ENCODE measurements at places on chromosomes 1 and 21.

DNA sequence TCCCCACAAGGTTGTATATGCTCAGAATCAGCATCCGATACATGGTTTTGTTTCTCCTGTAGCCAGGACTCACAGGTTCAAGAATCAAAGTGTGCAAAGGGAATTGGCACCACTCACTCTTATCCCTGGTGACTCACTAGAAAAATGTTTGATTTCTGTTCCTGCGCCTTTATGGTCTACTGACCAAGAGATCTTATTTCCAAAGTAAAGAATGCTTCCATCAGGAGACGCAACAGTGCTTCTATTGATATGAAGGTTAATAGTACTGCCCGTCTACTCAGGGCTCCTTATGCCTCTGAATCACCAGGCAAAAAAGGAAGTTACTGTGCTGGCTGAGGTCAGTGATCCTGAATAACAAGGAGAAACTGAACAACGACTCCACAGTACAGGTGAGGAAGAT is 1392.0 kb upstream of the PRMT6 start:
- DNase-seq = no peak

DNA sequence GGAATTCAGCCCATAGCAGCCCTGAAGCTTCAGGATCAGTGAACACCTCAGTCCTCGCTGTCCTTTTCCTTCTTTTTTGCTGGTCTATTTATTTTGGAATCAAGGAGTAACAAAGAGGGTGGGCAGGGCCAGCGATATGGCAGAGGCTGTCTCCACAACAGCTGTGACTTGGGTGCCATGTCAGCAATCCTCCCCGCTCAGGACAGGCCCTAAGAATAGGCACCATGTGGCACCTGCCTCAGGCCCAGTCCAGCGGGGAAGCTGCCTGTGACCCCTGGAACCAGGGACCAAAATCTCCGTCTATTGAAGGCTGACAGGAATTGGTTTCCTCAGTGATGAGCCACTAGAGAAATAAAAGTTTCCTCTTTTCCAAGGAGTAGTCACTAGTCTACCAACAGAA is 58.6 kb upstream of the TNR start:
- DNase-seq = no peak

- DNase-seq = peak; percentile 89
These were observed 1.0 kb upstream of the S100A2 start for GRCh38 chr1:153566414-153567371.

- no peak for DNase-seq
These were observed 87.7 kb downstream of the RAB3GAP2 start for GRCh38 chr1:220184506-220184905.

DNA sequence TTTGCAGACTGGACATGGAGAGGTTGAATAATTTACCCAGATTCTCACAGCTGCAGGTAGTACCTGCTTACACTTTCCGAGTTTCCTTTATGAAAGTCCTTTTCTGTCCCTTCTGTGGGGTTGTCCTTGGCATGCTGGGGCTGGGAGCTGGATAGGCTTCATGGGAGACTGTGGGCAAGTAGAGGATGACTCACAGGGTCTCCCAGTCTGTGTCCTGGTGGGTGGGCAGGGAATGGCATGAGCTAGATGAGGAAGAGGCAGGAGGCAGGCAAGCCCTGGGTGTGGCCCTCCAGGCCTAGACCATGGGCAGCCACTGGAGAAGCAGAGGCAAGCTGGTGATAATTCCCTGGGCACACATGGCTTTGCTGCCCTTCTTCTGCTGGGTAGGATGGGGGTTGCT is 80.6 kb downstream of the NAV1 start:
- DNase-seq = no peak

GRCh38 chr1:198873696-198874230 is 234.9 kb downstream of the PTPRC start:
- no peak for DNase-seq

- no peak for DNase-seq
These were observed 3.9 kb upstream of the ARHGAP30 start for GRCh38 chr1:161073474-161074121.

- no peak for DNase-seq
These were observed 141.7 kb downstream of the GALNT2 start for GRCh38 chr1:230208619-230209261.

- DNase-seq = no peak
These were observed 11.4 kb downstream of the SLC1A7 start for GRCh38 chr1:53130878-53131589.

- DNase-seq = no peak
These were observed 41.5 kb downstream of the LRRC3 start for GRCh38 chr21:44496564-44497550.

- no peak for DNase-seq
These were observed 1.0 kb downstream of the OLFML2B start for GRCh38 chr1:162022626-162023025.

DNA sequence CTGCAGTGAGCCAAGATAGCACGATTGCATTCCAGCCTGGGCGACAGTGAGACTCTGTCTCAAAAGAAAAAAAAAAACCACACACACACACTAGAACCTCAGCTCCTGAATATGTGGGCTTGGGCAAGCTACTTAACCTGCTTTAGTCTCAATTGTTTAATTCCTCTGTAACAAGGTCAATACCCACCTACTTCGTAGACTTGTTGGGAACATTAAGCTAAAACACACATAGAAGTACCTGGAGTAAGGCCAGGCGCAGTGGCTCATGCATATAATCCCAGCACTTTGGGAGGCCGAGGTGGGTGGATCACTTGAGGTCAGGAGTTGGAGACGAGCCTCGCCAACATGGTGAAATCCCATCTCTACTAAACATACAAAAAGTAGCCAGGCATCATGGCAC is 77.1 kb downstream of the CLSTN1 start:
- no peak for DNase-seq

- no peak for DNase-seq
These were observed 23.2 kb downstream of the MCOLN2 start for GRCh38 chr1:84973498-84974334.

DNA sequence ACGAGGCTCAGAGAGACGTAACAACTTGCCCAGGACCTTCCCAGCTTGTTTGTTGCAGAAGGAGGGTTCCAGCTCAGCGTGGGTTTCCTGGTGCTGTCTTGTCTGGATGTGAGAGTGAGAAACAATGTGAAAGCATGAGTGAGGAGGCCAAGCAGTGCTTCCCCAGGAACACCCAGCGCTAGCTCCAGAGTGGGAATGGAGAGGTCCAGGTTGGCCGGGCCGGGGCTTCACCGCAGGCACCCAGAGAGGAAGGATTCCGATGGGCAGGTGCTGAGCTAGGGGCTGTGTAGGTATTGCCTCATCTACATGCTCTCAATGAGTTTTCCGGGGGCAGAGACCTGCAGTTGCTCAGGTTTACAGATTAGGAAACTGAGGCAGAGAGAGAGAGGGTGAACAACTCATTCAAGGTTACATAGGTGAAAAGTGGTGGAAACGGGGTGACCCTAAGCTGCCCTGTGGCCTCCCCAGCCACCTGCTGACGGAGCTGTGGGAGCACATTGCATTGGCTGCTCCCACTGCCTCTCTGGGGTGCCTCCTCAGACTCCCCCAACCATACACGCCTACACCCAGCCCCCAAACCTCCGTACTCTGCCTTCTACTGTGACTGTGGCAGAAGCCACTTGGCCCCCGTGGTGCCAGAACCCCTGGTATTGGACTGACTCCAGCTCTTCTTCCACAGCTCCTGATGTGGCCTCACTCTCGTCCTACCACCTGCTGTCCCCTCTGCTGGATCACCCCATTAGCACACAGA is 51.2 kb downstream of the B3GALT5 start:
- DNase-seq = no peak

GRCh38 chr1:116372191-116372590 is 853 bp upstream of the ATP1A1 start:
- no peak for DNase-seq

GRCh38 chr1:171472183-171472647 is 13.1 kb upstream of the PRRC2C start:
- DNase-seq = no peak

- no peak for DNase-seq
These were observed 200.6 kb downstream of the PRDM2 start for GRCh38 chr1:13900583-13900982.

DNA sequence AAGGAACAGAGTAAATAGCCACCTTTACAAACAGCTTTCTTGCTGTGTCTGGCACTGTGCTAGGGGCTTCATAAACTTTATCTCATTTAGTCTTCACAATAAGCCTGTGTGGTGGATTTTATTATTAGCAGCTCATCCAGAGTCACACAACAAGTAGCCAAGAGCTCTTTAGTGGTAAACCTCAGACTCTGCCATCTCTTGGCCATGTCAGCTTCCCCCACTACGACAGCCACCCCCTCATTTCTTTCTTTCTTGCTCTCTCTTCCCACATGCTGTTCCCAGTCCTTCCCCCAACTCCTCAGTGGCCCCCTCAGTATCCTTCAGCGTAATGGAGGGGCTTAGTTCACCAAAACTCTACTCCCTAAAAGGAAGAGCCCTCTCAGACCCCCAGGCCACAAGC is 1.2 kb upstream of the ZNF683 start:
- no peak for DNase-seq

All from NCI-H510A (cell line).